ENCODE measurements at places on chromosomes 7 and 10. TPM values are rescaled to one million over a fixed set of nuclear protein-coding genes. Genes with fewer than 3 reads are reported as not detected.

- no peak for DNase-seq
Measured at GRCh38 chr10:124903111-124903510, 38.8 kb upstream of the ZRANB1 start.

UTF1 gene
- 0.35 TPM for total RNA-seq

GRCh38 chr10:73839276-73839966 is 28.0 kb upstream of the NDST2 start:
- no peak for DNase-seq

SPDYE6 gene
- not detected for total RNA-seq

GRCh38 chr10:52335665-52336064 is 21.6 kb downstream of the DKK1 start:
- DNase-seq = no peak

GRCh38 chr10:21490711-21491105 is 34.8 kb downstream of the SKIDA1 start:
- no peak for DNase-seq

DNA sequence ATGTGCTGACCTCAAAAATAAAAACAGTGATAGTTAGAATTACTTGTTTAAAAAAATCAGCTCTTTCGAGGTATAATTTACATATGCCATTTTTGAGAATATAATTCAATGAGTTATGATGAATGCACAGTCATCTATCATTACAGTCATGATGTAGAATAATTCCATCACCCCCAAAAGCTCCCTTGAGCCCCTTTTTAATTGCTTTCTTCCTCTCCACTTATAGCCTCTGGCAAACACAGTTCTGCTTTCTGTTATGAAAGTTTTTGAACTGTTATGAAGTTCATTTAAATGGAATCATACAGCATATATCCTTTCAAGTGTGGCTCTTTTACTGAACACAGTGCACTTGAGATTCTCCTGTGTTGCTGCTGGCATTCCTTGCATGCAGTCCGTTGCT is 41.4 kb downstream of the PRTFDC1 start:
- no peak for DNase-seq

AKR1C3 gene
- 19.6 TPM for total RNA-seq

DNA sequence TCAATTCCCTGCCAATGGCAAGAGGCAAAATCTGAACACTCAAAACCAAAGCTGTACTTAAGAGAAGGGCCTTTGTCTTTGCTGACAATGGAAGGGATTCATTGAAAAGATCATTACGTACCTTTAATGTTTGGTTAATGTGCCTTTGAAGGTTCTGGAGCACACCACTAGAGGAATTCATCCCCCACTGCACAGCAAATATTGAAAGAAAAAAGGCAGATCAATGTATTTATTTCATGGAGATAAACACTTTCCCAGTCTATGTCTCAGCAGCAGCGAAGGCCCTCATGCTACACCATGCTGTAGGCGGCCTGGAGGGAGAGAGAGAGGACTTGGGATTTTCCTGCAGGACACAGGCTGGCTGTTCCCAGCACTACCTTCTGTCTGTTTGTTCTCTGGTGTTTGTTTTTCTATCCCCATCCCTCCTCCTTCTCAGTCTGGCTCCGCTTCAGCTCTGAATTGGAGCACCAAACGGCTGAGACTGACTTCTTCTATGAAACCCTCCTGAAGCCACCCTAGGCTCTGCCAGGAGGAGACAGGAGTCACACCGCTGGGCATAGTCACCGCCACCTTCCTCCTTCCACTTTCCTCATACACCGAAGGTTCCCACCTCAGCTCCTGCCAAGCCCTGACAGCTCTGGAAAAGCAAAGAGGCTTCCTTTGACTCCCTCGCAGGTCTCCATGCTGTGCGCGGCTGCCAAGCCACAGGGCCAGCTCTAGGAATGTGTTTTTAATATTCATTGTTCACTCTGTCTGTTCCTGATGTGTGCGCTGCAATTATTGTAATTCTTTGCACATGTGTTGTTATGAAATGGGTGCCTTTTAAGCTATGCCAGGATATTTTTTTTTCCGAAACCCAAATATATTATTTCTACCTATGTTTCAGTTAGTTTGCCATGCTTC is 301.5 kb downstream of the FZD1 start:
- DNase-seq = peak; percentile 19

GRCh38 chr10:72041491-72041890 is 46.9 kb downstream of the SPOCK2 start:
- no peak for DNase-seq

GRCh38 chr10:85986777-85987176 is 379.8 kb downstream of the GRID1 start:
- no peak for DNase-seq

RNF32 gene
- 0.79 TPM for total RNA-seq

HABP2 gene
- total RNA-seq = 0.12 TPM

- DNase-seq = no peak
Measured at GRCh38 chr7:40780460-40780859, 645.7 kb downstream of the SUGCT start.

GRCh38 chr7:5635006-5635405 is 146.5 kb downstream of the RNF216 start:
- no peak for DNase-seq

DNA sequence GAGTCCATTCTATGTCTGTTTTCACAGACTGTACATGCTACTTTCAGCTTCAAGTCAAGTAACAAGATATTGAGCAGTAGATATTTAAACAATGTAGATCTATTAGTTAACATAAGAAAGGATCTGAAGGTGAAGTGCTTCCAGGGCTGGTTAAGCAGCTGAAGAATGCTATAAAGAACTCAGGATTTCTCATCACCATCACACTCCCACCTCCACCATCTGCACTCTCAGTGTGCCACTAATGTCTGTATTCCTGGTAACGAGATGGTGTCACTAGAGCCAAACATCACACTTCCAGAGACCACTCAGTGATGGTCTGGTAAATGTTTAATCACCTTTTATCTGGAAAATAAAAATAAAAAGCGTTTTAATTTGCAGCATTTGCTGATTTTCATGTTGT is 224.0 kb upstream of the FERD3L start:
- DNase-seq = no peak

DNA sequence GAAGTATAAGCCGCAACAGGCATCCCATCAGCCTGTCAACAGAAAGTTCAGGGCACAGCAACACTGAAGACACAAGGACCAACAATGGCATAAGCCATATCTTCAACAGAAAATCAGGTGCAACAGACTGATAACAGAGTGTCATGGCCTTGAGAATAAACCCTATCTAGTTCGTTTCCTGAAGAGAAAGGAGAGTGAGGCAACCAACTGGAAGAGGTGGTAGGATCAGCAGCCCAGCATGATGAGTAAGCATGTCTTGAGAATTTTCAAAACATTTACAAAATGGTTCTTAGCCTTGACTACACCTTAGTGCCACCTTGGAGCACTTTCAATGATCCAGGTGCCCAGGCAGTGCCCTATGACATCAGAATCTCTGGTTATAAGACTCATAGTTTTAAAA is 290.2 kb upstream of the SEMA3C start:
- DNase-seq = no peak

- DNase-seq = no peak
Measured at GRCh38 chr7:35463176-35463700, 209.3 kb upstream of the TBX20 start.

All from ovary (tissue), 10 donors.